T-helper 17 cell (primary cell): ENCODE measurements at places on chromosomes 5 and 9.

DNA sequence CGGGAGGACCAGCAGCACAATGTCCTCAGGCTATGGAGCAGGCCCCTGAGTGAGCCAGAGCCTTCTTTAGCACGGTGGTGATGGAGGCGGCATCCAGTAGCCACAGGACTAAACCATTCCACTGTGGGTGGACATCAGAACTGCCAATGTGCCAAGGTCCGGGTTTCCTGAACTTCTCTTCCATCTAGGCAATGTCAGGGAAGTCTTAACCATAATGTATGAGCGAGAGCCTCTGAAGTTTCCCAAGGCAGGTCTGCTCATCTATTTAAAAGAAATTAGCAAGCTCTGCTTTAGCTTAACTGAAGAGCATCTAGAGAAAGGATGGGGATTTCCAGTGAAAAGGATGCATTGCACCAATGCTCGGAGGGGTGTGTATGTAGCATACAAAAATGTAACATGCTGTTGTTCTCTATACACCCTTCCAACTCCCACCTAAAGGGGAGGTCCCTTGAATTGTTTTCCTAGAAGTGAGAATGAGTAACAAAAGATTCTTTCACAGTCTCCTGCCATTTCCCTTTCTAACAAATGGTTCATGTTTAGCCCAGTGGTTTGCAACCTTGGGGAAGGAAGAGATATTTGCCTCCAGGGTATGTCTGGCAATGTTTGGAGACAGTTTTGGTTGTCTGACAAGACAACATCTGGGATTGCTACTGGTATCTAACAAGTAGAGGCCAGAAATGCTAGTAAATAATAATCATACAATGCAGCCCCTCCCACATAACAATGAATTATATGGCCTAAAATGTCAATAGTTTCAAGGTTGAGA lies 6.1 kb upstream of the RXFP3 start:
- DNase-seq, result no peak

DNA sequence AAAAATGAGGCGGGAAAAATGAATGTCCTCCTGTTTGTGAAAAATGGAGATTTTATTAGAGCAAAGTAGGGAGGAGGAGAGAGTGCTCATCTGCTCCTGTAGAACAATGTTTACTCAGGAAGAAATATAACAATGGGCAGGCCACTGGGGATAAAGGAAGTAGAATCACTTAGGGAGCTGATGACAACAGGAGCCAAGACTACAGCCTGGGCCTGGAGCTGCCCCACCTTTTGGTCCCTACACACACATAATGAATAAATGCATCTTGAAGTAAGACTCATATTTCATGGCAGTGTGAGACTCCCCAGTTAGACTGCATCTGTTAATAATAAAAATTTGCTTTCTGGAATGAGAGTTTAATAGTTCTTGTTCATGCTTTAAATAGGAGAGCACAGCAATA lies 1939.8 kb downstream of the EFNA5 start:
- no peak for DNase-seq

GRCh38 chr5:192970-193831 lies 1.9 kb downstream of the LRRC14B start:
- DNase-seq, result no peak

GRCh38 chr5:10673017-10673389 lies 88.0 kb downstream of the DAP start:
- DNase-seq, result no peak

DNA sequence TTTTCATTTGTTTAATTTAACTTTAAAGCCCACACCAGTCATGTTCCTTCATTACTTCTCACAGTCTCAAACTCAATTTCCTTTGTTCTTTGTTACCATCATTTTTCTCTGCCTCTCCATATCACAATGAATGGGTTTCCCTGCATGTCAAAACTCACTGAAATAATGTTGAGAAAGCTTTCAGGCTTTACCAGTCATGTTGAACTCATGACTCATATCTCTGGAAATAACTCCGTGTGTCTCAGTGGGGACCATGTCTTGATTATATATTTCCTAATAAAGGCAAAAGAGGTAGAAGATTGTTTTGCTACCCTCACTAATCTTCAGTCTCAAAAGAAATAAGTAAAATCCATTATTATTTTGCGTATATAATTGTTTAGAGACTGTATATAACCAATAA lies 231.2 kb downstream of the CHSY3 start:
- DNase-seq, result no peak

DNA sequence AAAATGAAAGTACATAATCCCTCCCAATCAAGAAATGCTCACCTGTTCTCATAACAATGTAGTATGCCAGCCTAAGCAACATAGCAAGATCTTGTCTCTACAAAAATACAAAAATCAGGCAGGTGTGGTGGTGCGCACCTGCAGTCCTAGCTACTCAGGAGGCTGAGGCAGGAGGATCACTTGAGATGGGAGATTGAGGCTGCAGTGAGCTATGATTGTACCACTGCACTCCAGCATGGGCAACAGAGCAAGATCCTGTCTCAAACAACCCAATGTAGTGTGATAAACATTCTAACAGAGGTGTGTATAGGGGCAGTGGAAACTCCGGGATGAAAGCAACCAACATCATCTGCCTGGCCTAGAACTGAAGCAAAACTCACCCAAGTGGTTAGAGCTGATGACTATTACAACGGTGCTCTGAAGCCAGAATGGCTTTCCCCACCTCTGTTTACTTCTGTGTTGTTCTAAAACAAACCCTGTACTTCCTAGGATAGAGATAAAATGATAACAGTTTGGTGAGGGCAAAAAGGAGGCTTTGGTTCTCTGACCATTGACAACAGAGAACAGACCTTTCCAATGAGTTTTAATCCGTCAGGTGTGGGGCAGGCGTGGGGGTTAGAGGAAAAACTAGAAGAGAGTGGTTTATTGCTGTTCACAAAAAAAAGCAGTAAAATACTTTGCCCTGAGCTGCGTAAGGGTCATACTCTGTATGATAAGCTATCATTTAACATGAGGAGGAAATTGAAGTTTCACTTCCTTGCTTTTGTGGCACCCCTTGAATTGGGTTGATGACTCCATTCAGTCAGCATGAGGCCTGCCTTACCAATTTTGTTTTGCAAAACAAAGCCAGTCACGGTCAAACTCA lies 18.9 kb downstream of the WNT8A start:
- DNase-seq, result no peak

DNA sequence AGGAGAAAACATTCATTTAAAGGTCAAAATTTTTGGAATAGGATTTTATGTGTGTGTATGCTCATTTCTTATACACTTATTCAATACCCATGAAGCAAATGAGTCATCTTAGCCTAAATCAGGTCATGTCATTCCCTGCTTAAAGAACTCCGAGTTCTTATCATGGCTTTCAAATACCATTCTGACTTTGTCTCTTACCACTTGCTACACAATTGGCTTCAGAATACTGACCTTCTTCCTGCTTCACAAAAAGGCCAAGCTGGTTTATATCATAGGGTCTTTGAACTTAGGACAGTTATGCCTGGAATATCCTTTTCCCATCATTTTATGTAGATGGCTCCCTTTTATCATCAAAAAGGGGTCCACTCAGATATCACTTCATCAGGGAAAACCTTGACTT lies 652.2 kb upstream of the WWC1 start:
- no peak for DNase-seq

GRCh38 chr5:121816164-121816563 lies 35.5 kb upstream of the FTMT start:
- DNase-seq, result no peak

- no peak for DNase-seq
These were observed 126.5 kb upstream of the PAM start for GRCh38 chr5:102628441-102629175.

DNA sequence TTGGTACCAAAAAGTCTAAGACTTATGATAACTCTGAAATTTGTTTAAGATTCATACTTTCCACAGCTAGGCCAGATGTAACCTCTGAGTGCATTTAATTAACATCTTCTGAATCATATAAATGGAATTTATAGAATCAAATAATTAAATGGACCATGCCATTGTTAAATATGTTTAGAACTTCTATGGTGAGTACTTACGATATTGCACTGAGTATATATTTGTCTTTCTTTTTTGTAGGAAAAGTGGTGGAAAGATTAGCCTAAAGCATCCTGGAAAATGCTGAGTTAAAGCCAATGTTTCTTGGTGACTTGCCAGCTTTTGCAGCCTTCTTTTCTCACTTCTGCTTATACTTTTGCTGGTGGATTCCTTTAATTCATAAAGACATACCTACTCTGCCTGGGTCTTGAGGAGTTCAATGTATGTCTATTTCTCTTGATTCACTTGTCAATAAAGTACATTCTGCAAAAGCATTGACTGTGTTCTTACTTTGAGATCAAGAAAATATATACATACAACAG lies 11.9 kb downstream of the SPINK6 start:
- no peak for DNase-seq

- DNase-seq, result no peak
These were observed 322.6 kb upstream of the SLC30A5 start for GRCh38 chr5:68771221-68771620.

DNA sequence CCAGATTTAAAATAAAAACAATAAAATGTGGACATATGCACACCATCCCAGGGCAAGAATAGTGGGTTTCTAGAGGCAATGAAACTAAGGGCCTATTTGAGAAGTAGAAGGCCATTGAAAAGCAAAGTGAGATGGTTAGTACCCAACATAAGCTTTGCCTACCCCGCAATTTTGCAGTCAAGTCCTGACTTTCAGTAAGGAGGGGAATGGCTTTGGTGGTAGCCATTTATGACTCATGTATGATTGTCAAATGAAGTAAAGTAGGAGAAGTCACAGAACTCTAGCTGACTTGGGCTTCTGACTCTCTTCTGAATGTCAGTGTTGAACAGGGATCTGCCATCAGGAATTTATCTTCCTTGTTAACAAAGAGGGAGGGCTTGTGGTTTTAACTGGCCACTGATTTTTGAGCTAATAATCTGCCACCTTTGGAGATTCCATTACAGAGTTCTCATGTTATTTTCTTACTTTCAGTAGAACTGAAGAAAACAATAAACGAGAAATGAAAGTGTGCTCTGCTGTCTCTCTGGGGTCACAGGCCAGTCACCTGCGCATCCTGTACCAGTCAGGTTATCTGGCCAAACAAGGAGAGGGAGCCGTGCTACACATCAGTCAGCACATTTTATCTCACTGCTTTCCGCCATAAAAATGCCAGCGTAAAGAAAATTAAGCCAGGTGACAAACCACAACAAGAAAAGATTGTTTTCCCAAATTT lies 14.3 kb upstream of the SNCAIP start:
- no peak for DNase-seq

DNA sequence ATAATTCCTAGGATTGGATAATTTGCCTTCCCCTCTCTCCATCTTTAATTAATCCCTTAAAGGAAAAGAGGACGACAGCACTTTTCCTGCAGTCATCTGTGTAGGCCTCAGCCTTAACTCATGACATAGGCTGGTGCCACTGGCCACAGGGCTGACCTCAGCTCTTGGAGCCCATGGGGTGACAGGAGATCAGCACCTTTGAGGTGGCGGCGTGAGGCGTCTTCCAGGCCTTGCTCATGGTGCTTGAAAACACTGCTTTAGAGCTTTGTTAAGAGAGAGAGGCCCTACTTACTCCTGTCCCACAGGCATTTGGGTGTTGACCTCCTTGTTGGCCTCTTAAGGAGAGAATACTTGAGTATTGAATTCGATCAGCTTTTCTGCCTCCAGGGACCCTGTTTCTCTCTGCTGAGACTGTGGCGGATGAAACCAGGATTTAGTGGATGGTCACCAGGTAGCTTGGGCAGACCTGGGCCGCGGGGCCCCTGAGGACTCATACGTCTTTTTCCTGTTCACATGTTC lies 23.4 kb downstream of the TENT4A start:
- no peak for DNase-seq

DNA sequence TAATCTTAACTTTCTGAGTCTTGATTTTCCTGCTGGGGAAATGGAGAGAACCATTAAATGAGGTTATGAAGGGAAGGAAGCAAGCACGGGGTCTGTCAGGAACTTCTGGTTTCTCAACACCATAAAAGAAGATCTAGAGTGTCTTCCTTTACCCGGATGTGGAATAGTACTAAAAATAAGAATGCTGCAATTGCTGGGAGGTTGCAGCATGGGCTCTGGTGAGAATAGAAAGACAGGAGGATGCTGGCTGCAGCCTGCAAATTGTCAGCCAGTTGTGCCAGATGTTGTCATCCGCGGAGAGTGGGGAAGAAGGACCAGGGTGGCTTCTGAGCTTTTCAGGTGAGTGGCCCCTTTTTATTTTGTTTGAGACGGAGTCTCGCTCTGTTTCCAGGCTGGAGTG lies 69.3 kb upstream of the STC2 start:
- no peak for DNase-seq

DNA sequence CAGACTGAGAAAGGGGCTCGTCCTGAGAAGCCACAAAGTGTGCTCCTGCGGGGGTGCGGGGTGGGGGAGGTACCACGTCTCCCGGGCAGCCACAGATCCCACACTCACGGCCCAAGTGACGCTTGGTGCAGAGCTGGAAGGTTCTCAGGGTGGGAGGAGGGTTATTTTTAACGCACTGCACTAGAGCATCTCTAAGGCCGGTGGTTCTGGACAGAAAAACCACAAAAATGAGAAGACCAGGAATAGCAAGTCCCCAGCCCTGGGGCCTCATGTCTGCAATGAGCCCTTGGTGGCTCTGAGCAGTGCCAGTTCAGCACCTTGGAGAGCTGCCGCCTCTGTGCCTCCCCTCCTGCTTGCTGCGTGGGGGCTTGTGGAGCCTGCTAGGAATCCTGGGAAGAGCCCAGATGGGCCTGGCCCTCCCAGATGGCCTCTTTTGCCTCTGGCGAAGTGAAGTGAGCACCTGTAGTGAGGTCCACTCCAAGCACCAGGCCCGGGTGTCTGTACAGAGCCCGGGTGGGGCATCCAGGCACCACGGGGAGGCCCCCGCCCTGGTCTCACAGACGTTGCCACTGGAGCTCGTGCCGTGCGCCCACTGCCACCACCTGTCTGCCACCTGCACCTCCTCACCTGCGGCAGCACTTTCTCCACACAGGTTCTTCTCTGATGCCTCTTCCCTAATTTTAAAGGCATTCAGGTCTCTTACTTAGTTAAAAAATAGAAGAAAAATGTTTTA lies 48.9 kb upstream of the CACNA1B start:
- no peak for DNase-seq

DNA sequence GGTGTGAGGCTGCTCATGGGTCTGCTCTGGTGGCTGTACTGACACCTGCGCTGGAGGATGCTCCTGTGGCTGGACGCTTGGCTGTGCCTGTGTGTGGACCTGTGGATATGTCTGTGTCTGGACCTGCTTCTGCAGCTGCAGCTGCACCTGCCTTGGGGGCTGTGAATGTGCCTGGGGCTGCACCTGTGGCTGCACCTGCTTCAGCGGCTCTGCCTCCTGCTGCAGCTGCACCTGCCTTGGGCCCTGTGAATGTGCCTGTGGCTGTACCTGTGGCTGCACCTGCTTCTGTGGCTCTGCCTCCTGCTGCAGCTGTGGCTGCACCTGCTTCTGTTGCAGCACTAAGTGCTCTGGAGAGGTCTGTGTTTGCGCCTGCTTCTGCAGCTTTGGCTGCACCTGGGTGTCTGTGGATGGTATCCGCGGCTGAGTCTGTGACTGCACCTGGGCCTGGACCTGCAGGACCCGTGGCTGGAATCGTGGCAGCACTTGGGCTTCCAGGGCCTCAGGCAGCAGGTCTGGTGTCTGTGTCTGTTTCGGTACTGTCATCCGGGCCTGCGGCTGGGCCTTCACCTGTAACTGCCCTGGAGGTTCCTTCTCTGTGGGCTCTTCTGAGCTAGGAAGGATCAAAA lies 12.5 kb downstream of the CIZ1 start:
- DNase-seq, result no peak
